Stimulated activated memory B cell treated with anti-CD40 and anti-IgM and Interleukin-4, amounts not matched to agents 10 μg/mL and 1 μg/mL and 100 μg/mL, for 72 hours (primary cell): ENCODE measurements at places on chromosomes 2 and 18.

DNA sequence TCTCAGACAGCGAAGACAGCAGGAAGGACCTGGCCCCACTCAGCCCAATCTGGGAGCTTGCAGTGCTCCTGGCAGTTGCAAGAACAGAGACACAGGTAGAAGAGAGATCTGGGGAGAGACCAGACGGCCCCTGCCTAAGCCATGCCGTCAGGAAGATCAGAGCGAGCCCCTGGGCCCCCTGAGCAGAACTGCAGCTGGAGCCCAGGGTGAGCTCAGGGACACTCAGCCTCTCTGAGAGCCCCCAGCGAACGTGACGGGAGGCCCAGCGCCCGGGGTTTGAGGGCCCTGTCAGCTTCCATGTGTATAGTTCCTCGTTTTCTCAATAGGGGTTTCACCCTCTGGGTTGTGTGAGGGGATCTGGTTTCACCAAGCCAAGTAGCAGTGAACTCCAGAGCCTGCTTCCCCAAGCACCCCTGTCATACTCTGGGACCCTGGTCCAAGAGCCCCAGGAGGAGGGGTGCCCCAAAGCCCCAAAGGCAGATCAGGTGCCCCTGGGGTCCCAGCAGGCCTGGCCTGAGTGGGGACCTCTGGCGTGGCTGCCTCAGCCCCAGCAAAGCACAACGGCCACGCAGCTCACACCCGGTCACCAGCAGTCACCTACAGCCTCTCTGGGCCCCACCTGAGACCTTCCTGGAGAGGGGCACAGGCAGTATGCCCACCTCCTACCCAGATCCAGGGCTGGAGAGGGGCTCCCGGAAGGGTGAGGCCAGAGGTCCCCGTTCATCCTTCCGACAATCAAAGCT is 431.3 kb upstream of the MYT1L start:
- ATAC-seq, result no peak

DNA sequence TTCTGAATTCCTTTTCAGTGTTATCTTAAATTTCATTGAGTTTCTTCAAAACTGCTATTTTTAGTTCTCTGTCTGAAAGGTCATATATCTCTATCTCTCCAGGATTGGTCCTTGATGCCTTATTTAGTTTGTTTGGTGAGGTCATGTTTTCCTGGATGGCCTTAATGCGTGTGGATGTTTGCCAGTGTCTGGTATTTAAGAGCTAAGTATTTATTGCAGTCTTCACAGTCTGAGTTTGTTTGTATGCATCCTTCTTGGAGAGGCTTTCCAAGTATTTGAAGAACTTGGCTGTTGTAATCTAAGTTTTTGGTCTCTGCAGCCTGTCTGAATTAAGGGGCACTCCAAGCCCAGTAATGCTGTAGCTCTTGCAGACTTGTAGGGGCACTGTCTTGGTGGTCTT is 249.3 kb downstream of the ZNF385B start:
- ATAC-seq, result no peak

GRCh38 chr2:172100935-172101820 is 1.5 kb downstream of the DLX2 start:
- ATAC-seq, result no peak

GRCh38 chr2:181988154-181988924 is 2.7 kb downstream of the PPP1R1C start:
- ATAC-seq, result no peak

DNA sequence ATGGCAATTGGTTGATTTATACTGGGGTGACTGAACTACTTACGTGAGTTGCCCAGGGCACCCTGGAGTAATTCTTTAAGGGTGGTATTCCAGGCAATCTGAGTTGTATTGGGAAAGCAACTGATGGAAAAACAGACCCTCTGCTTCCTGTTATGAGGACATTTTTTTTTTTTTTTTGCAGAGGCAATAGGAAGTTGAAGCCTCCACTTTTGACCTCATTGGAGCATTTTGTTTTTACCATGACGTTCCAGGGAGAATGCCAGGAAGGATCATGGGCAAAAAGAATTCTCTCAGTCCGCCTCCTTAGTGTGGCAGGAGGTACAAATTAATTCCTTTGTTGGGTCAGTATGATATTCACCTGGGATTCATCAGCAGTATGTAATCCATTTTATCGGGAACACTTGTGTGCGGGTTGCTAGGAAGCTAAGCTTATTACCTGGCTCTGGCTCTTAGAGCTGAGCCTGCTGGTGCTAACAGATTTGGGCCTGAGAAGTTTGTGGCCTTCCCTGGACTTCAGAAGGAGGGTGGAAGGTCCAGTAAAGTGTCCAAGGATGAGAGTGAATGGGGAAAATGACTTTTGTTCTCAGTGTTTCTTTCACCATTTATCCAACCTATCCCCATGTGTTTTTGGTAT is 272.9 kb upstream of the EPAS1 start:
- no peak for ATAC-seq

GRCh38 chr2:25132299-25132635 is 36.1 kb downstream of the POMC start:
- ATAC-seq, result peak; percentile 4

GRCh38 chr2:16686641-16687040 is 21.0 kb upstream of the CYRIA start:
- no peak for ATAC-seq
